ENCODE measurements at places on chromosomes 13 and 19.

GRCh38 chr19:3041327-3041726 is 12.2 kb upstream of the TLE2 start:
- no peak for DNase-seq

GRCh38 chr19:17847538-17848366 is at the start of gene JAK3:
JAK3 (minus strand) TSS chr19:17847982; CDS start chr19:17844417, 3,565 bp downstream.
- peak; percentile 82 for DNase-seq

GRCh38 chr19:38224014-38224862 is at the start of gene DPF1:
DPF1 (minus strand) TSS chr19:38224222; CDS start chr19:38224142, 80 bp downstream.
- DNase-seq = no peak

DNA sequence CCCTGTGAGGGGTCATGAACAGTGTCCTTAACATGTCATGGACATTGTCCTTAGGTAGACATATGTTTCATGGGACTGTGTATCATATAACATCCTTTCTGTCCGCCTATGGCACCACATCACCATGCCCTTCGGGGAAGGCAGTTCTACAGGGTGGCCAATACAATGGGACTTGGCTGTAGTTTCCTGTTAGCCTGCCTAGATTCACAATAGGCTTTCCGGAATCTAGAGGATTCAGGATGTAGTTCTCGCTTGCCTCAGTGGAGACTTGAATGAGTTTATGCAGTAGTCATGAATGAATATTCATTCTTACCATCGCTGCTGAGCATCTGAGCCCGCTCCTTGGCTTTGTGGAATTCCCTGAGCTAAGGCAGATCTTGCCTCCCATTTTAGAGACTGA is 100.5 kb downstream of the DNAJC15 start:
- DNase-seq = no peak

DNA sequence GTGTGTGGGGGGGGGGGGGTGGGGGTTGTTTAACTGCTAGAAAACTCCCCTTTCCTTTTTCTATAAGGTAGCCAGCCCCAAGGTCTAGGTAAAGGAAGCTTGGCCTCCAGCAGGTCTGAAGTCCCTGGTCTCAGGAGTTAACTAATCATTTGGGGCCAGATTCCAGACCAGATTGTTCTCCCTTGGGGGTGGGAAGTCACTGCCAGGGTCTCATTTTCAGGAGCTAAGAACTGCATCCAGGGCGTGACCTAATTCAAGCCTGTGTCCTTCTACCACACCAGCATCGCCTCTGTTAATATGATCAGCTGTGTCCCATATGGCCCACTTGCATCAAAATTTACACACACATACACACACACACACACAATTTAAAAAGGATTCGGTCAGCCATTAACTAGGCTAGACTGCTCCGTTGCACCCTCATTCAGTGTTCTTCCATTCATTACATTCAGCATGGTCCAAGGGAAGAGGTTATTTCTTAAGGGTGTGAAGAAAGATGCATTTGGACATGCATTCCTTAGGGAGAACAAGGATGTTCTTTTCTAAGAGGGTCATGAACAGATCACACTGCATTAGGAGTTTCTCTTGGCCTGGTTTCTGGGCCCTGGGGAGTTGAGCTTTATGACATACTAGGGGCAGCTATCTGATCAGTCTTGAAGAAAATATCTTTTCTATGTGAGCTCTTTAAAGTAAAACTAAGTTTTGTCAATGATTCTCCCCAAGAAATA is 91.0 kb downstream of the FGF14 start:
- no peak for DNase-seq

DNA sequence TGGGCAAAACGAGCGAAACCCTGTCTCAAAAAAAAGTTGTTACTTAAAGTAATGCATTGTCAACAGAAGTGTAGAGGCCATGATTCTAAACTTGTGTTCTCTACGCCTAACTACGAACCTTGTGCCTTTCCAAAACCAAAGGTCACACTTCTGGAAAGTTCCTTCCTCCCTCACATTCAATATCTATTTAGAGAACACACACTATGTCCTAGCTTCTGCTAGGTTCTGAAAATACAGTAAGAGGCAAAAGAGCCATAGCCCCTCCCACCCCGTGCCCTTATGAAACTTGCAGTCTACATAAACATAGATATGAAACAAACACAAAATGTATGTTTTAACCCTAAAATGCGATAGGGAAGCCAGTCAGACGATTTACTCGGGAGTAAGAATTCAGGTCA is 36.4 kb downstream of the RNF6 start:
- DNase-seq = no peak

- DNase-seq = peak; percentile 68
These were observed 874 bp downstream of the TRIM28 start for GRCh38 chr19:58544591-58545285.

DNA sequence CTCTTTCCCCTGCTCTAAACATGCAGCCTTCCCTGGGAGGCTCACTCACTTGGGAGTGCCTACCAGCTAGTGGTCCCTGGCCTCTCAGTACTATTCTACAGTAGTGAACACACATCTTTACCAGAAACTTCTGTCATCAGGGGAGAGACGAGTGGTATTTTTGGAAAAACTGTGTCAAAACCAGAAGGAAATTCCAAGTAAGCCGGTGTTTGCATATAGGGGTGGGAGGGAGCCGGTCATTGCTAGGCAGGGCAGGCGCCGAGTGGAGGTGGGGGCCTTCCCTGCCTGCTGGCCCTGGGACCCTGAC is 7.0 kb downstream of the RPS9 start:
- DNase-seq = no peak

GRCh38 chr13:94921181-94921580 is 208.8 kb upstream of the SOX21 start:
- DNase-seq = no peak

- no peak for DNase-seq
These were observed 12.9 kb downstream of the MIPEP start for GRCh38 chr13:23876265-23876664.

DNA sequence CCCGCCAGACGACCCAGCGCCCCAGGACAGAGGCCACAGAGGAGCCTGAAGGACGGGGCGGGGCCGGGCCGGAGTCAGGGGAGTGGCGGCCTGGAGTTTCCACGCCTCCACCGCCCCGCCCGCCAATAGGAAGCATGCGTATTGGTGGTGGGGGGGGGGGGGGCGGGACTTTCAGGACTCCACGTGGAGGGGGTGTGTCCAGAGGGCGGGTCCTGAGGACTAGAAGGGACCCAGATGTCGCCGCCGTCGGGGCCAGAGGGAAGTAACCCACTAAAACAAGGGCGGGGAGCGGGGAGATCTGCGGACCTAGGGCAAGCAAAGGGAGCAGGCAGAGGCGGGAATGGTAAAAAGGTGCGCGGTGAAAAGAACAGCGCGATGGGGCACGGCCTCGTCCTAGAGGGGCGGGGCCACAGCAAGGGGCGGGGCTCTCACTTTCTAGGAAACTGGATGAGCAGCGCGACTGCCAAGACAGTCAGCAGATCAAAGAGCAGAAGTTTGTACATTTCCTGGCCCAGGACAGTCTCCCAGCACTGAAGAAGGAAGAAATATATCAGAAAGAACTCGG is 2.8 kb upstream of the LENG1 start:
- DNase-seq = peak; percentile 72

DNA sequence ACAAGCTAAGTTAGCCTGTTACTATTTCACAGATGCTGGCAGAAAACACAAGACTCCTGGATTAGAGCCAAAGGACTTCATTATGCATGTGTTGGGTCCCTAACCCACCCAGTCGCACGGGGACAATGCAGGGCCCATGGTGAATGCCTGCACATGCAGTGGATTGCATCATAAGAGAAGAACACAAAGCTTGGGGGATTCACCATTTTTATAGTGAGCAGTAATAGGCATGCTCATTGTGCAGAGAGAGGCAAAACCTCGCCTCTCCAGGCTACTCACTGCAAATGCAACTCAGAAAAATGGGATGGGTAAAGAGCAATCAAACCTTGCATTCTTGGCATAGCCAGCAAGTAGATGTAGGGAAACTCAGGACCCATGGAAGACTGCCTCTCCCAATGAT is 115.8 kb downstream of the DIAPH3 start:
- no peak for DNase-seq

DNA sequence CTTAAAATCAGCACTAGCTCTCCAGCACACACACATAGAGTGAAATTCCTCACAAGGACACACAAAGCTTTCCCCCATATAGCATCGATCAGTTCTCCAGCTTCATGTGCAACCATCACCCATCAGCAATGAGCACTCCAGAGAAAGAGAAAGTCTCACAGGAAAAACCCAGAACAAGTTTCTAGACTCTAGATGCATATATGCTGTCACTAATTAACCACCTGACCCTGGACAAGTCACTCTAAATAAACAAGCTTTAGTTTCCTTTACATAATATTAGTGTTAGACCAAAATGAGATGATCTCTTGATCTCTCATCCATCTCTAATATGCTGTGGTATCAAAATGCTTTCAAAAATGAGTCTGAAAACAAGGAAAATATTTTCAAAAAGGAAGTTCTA is 81.2 kb downstream of the TBC1D4 start:
- DNase-seq = no peak

DNA sequence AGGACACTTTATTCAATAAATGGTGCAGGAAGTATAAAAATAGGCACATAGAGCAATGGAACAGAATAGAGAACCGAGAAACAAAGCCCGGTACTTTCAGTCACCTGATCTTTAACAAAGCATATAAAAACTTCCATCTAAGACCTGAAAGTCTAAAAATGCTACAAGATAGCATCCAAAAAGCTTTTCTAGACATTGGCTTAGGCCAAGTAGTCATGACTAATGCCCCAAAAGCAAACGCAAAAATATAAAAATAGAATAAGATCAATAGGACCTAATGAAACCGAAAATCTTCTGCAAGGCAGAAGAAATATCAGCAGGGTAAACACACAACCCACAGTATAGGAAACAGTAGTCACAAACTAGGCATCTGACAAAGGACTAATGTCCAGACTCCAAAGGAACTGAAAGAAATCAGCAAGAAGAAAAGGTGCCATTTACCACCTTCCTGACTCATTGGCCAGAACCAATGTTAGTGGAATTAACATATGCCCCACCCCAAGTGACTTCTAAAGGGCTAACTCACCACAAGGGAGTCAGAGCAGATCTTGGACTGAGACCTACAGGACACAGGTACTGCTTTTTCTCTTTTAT is 40.8 kb upstream of the CEACAM21 start:
- DNase-seq = no peak

GRCh38 chr13:84126671-84127171 is 244.4 kb upstream of the SLITRK1 start:
- DNase-seq = no peak

DNA sequence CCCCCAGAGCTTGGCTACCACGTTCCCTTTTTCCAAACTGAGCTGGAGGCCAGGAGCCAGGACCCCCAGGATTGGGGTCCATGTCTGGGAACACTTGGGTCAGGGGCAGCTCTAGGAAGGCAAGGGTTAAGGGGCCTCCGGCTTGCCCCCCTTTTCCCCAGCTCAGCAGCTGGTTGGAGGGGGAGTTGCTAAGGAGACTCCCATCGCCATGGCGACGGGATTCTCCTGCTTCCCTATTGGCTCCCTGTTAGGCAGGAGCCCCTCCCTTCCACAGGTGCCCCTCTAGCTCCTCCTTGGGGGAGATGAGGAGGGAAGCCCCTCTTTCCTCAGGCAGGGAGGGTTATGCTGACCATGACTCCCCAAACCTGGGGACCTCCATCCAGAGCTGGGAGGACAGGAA is 33.9 kb downstream of the PDE4A start:
- DNase-seq = no peak

DNA sequence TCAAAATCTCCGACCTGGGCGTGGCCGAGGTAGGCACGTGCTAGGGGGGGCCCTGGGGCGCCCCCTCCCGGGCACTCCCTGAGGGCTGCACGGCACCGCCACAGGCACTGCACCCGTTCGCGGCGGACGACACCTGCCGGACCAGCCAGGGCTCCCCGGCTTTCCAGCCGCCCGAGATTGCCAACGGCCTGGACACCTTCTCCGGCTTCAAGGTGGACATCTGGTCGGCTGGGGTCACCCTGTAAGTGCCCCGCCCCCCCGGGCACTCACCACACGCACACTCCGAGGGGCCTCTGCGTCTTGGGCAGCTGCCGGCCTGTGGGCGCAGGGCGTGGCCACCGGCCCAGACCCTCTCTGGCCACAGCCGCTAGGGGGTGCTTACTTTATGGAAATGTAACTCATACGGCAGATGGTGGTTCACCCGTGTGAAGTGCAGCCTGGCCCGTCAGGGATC is 14.9 kb downstream of the STK11 start:
- no peak for DNase-seq

GRCh38 chr19:4172861-4173473 is 9.4 kb downstream of the SIRT6 start:
- DNase-seq = peak; percentile 53

DNA sequence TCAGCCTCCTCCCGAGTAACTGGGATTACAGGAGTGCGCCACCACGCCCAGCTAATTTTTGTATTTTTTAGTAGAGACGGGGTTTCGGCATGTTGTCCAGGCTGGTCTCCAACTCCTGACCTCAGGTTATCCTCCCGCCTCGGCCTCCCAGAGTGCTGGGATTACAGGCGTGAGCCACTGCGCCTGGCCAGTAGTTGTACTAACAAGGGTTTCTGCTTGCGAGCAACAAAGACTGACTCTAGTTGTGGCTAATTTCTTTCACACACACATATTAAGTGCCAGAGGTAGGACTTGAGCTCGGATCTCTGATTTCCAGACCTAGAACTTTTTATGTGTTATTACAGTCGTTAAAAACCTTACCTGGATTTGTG is 635 bp upstream of the PCCA start:
- DNase-seq = no peak

DNA sequence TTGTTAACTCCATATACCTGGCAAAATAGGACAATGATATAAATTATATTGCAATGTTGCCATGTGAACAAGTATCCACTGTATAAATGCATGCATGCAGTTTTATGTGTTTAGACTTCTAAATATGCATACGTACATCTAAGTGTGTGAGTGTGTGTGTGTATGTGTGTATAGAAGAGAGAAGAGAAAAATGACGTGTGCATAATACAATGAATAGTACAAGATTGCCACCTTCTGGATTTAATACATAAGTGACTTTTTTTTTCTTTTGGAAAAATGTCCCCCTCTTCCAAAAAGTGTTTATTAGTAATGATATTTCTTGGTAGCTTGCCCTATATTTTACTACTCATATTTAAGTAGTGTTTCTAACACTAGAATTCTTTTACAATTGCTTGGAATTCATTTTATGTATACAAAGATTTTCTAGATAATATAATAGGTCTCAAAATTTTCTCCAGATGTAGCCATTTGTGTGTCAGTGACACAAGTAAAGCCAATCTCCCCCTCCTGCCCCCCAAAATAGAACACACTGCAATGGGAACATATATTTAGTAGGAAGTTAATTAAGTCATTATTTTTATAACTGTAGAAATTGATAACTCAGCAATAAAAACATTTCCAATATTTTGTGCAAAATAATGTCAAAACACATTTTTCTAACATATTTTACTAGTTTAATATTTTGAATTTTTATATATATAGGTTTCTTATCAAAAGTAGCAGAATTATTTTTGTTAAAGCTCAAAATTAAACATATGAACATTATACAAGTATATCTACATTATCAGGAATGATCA is 783.3 kb upstream of the ATXN8OS start:
- no peak for DNase-seq

DNA sequence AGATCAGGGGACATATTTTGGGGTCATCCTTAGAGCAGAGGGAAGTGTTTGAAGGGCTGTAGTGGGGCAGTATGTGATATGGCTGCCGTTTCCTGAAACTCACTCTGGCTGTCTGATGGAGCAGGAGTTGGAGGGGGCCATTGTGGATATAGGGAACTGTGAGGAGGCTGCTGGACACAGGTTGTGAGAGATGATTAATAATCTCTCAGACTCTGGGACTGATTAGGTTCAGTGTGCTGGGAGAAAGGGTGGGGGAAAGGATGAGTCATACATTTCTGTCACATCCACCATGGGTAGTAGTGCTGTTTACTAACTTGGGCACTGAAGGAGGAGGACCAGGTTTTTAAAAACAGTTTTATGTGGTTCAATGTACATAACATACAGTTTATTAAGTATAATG is 4.8 kb downstream of the B3GLCT start:
- DNase-seq = no peak

- DNase-seq = no peak
These were observed 498 bp upstream of the RBM26 start for GRCh38 chr13:79406597-79406908.
